ENCODE measurements at places on chromosomes 11 and 22. TPM values are rescaled to one million over a fixed set of nuclear protein-coding genes. Genes with fewer than 3 reads are reported as not detected.

The RAPSN gene
- polyA plus RNA-seq: 0.26 TPM

The PPFIBP2 gene
- polyA plus RNA-seq: 61.2 TPM

The TMPRSS4 gene
- polyA plus RNA-seq: 34.7 TPM

DNA sequence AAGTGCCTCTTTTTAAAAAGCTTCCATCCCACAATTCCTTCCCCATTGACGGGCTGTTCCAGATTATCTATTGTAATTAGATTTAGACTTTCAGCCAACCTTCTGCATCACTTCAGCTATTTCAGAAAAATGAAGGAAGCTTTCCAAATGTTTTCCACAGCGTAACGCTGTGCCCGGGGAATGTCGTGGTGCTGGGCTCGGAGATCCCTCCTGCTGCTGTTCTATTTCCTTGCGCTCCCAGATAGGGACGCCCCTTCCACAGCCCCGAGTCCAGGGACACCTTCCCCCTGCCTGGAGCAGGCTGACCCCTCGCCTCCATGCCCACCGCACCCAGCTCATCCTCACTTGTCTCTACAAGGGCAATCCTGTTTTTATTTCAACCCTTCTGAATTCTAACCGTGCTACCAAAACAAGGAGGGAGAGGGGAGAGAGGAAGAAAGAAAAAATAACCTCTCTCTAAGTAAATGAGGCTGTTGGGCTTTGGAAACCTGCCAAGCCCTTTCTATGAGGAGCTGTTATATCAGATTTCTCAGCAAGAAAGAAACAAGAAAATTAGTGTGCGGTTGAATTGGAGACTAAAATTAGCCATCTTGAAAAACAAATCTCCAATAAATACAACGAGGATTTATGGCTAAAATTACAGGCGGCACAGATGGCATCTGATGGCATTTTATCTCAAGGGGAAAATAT, 366.9 kb downstream of the BRD1 start:
- no peak for DNase-seq

GRCh38 chr22:49207008-49208003, 620.4 kb downstream of the BRD1 start:
- no peak for DNase-seq

- DNase-seq: no peak
Measured at GRCh38 chr11:45933131-45933831, 10.8 kb downstream of the LARGE2 start.

DNA sequence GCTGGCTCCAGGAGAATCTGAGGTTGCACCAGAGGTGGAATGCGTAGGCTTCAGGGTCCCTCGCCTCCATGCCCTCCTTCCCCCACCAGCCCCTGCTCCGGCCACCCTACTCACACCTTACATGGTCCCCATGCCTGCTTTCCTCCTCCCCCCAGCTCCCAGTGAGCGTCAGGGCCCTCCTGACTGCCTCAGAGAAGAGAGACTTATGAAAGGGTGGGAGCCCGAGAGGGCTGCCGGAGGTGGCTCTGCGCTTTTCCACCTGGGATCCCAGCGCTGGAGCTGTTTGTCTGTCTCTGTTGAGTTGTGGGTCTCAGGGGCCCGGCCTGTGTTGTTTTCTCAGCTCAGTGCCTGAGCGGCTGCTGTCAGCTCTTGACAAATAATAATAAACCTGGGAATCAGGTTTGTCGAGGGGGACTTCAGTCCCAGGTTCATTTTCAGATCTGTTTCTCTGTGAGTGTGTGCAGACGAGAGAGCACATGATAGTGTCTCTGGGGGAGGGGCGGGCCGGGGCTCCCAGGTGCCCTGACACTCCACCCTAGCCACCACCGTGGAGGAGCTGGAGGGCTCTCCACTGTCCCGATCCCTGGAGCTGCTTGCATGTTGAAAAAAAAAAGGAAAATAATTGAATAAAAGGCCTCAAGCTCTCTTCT, 153.7 kb downstream of the FEZ1 start:
- no peak for DNase-seq

DNA sequence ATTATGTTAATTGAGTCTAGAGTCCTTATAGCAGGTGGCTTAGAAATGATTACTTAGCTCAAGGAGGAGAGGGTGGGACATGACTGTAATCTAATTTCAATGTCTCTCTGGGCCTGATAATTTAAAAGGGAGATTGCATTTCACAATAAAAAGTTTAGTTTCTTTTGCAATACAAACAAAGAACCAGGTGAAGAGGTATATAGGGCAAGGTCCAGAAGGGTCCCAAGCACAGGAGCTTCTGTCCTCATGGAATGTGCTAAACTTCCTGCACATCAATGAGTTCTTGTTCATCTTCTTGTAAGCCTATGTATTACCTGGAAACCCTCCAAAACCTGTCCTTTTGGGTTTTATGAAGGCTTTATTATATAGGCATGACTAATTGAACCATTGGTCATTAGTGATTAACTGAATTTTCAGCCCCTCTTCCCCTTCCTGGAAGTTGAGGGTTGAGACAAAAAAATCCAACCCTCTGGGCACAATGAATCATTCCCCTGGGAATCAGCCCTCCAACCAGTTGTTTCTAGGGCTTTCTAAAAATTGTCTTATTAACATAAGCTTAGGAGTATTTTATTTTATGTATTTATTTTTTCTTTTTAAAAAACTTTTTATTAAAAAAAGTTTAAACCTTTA, 37.6 kb downstream of the MS4A2 start:
- DNase-seq: no peak

DNA sequence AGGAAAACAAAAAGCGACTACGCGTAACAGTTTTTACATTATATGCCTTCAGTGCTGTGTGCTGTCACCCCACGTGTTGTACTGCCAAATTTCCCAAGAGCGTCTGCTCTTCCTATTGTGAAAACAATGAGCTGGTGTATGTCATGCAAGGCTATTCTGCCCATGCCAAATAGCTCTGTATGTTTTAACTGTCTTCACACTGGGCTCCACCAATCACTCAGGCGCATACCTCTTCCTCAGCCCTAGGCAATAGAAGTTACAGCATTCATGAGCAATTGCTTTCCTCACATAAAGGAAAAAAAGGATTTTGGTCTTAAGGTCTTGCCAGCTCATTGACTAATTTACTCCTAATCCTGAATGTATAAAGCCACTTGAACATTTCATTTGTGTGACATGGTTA, 606.8 kb downstream of the NTM start:
- DNase-seq: no peak

DNA sequence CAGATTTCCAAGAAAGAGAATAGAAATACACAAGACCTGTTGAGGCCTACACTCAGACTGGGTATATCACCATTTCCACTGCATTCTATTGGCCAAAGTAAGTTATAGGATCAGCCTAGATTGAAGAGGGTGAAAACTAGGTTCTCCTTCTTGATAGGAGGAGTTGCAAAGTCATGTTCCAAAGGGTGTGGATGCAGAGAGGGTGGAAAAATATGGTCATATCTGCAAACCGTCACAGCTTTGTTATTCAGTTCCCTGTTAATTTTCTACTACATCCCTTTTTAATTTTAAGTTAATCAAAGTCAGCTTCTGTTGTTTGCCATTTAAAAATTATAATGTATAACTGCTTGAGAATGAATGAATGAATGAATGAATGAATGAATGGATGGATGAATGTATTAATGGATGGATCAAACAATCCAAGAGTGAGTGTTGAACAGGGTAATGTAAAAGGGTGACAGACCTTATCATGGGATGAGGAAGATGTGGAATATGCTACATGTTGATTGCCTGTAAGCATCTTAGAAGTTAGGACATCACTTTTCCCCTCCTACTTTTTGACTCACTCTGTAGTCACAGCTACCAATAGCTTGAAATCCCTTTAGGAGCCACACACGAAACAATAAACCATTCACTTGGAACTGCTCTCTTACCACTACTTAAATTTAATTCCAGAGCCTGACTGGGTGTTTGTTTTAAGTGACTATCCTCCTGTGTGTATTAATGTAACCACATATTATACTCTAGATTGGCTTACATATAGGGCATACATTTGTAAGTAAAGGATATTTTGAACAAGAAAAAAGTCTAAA, 121.5 kb downstream of the CCDC34 start:
- DNase-seq: no peak

- no peak for DNase-seq
Measured at GRCh38 chr11:124493016-124493655, 47.6 kb upstream of the OR8B8 start.

DNA sequence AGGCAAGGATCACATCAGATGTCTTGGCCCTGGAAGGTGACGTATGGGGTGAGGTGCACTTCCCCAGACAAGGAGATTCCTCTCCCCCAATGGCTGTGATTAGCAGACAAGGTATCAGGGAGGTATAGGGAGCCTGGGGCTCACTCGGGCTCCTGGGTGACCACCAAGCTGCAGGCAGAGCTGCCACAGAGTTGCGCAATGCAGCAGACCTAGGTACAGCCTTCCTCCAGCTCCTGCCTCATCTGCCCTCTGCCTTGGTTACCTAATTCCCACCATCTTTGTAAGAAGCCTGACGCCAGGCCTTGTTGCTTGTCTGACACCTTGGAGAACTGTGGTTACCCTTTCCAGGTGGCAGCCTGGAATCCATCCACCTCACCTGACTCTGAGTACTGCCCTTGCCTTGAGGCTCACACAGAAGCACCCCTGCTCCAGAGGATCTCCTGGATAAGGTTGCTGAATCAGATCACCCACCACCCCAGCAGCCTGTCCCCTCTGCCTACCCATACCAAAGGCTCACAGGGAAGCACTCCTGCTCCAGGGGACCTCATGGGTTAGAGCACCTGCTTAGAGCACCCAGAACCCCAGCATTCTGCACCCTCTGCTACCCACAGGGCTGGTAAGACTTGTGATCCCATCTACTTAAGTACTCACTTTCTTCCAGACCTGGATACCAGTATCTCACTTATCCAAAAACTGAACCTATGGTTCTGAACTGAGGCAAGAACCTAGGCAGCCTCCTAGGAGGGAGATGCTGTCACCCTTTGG, 40.4 kb downstream of the GAB4 start:
- no peak for DNase-seq

DNA sequence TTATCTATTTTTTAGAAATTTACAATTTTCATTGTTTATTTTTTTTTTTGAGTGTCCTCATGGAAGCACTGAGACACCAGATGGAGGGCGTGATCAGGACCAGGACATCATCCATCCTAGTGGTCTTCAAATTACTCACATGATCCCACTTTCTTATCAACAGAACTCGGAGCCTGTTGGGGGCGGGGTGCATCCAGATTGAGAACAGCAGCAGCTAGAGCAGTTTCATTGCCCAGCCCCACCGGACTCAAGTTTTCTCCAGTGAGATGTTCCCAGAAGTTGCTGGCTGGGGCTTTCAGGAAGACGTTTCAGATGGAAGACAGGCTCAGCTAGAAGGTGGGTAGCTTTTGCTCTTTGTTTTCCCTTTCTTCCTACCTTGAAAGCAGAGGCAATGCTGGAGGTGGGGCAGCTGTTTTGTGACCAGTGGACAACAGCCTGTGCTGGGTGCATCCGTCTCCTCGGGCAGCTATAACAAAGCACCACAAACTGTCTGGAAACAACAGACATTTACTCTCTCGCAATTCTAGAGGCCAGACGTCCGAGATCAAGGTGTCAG, 562.1 kb downstream of the TBC1D22A start:
- DNase-seq: no peak

DNA sequence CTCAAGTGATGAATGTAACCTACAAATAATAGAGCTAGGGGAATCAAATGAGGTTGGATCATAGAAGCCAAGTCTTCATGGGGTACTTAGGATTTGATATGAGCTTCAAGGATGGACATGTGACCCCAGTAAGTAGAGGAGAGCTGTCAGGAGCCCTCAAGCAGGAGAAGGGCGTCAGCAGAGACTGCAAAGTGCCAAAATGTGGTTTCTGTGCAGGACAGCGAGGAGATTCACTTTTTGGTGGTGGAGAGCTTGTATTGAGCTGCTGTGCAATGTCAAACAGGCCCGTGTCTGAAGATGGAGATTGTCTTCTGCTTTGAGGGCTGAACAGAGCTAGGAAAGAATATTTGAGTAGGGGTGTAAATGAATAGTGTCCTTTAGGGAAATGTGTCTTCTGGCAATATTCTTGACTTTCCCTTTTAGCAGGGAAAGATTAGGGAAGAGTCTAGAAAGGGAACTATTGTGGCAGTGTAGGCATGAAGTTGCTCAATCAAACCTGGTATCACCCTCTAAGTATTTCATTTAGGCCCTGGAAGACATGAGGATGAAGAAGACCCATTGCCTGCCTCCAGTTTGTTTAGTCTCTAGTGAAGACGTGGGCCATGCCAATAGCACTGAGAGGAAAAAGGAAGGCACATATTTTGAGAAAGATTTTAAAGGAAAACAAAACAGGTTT, 31.2 kb upstream of the SORL1-AS1 start:
- no peak for DNase-seq

GRCh38 chr22:31439808-31440207, 40.4 kb downstream of the DRG1 start:
- no peak for DNase-seq

DNA sequence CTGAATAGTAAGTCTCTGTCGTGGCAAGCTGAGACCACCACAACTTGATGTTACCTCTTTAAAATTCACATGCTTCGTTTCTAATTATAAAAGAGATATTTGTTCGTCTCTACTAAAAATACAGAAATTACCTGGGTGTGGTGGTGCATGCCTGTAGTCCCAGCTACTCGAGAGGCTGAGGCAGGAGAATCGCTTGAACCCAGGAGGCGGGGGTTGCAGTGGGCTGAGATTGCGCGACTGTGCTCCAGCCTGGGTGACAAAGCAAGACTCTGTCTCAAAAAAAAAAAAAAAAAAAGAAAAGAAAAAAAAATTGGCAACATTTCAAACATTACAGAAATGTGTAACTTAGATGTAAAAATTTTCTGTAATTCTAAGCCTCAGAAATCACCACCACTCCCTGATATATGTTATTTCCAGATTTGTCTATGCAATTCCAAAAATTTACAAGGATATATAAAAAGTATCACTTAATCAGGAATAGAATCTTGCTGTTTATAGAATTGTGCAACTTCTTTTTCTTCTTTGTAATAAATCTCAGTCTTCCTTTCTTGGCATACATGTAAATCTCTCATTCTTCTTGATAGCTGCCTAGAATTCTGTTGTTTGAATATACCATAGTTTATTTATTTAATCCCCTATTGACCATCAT, 37.3 kb downstream of the C11orf96 start:
- DNase-seq: no peak

- no peak for DNase-seq
Measured at GRCh38 chr11:45507916-45508315, 157.5 kb downstream of the CHST1 start.

- no peak for DNase-seq
Measured at GRCh38 chr11:122330279-122330965, 214.4 kb upstream of the BLID start.

DNA sequence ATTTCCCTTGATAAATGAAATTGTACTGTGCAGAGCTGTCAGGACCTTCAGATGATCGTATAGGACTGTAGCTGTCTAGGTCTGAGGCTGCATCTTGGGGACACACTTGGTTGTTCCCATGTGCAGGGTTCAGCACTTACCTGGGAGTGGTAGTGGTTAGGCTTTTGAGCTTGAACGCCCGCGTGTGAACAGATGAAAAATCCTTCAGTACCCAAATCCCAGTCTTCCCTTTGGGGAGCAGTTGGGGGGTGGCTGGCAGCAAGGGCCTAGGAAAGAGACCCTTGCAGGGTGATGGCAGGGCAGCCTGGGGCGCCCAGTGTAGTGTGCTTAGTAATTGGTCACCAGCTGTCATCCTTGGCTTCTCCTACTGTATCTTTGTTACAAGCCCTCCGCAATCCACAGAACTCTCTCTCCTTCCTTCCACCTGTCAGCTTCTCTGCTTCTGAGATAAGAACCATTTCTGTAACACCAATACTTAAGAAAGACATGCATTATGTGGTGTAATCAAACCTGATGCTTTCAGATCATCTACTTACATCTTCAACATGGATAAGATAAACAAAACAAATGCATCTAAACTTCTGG, 64.6 kb downstream of the MORC2 start:
- no peak for DNase-seq

GRCh38 chr11:69644962-69645675, 4.2 kb downstream of the CCND1 start:
- no peak for DNase-seq

Measured in left renal pelvis (tissue), 4 donors.